Cerebellum (tissue), 4 donors: ENCODE measurements at places on chromosomes 2 and 18. TPM values are rescaled to one million over a fixed set of nuclear protein-coding genes. Genes with fewer than 3 reads are reported as not detected.

DNA sequence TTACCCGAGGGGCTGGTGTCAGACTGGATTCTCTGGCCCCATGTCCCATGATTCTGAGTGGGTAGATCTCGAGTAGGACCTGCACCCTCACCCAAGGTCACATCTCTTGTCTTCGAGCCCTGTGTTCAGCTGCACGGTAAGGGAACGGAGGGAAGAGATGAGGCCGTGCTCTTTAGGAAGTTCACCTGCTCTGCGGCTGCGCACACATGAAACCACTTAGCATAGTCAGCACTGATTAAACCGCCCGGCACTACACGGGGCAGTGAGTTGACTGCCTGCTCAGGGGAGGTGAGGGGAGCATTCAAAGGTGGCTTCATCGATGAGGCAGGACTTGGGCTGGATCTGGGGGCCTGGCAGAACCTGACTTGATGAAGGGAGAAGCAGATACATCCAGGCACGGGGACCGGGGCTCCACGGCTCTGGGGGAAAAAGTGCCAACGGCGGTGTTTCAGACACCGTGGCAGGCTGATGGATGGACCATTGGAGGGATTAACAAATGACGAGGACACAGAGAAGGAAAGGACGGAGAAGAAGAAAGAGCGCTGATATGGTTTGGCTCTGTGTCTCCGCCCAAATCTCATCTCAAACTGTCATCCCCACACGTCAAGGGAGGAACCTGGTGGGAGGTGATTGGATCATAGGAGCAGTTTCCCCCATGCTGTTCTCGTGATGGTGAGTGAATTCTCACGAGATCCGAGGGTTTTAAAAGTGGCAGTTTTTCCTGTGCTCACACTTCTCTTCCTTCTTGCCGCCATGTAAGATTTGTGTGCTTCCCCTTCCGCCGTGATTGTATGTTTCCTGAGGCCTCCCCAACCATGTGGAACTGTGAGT, 248.6 kb downstream of the CYP26B1 start:
- no peak for DNase-seq

GRCh38 chr2:38200598-38200997, 124.6 kb upstream of the CYP1B1 start:
- DNase-seq: no peak

DNA sequence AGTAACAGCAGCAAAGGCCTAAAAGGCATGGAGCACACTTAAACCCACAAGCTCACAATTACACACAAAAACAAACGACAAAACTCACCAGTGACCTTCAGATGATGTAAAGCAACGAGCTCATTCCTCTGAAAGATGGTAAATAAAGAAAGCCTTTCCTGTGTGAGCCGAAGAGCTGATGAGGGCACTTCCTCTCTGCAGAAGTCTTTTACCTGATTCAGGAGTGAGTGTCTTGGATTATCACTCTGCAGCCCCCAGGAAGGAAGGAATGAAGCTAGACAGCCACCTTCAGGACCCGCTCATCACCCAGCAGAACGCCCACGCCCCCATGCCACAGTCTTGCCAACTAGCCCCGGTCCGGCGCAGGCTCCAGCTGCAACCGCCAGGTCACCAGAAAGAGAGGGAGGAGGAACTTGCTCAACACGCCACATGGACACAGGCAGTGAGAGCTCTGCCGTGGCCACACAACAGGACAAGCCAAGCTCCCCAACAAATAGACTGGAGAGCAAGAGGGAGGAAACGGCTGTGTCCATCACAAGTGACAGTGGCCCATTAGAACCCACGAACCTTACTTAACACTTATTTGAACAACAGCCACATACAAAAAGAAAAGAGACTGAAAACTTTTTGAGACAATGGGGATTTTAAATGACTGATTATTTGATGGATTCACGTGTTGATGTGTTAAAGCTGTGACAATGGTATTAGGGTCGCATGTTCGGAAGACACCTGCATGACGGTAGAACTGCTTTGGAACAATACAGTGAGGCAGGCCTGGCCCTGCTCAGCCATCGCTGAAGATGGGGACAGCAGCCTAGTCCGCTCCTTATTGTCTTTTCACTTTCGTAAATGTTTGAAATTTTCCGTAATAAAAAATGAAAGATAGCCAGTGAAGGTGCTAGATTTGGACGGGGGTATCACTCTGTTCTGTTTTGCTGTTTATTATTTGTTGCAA, 127.3 kb downstream of the HDAC4 start:
- DNase-seq: no peak

The KIF1A gene
- total RNA-seq: 217 TPM

The DHX57 gene
- 50.8 TPM for total RNA-seq

The LYPD1 gene
- 81.1 TPM for total RNA-seq

- peak; percentile 69 for DNase-seq
Measured at GRCh38 chr2:96685577-96686459, 43.3 kb downstream of the FER1L5 start.

- DNase-seq: no peak
Measured at GRCh38 chr18:45328811-45329210, 286.5 kb upstream of the SLC14A2 start.

The APCDD1 gene
- 41.6 TPM for total RNA-seq

DNA sequence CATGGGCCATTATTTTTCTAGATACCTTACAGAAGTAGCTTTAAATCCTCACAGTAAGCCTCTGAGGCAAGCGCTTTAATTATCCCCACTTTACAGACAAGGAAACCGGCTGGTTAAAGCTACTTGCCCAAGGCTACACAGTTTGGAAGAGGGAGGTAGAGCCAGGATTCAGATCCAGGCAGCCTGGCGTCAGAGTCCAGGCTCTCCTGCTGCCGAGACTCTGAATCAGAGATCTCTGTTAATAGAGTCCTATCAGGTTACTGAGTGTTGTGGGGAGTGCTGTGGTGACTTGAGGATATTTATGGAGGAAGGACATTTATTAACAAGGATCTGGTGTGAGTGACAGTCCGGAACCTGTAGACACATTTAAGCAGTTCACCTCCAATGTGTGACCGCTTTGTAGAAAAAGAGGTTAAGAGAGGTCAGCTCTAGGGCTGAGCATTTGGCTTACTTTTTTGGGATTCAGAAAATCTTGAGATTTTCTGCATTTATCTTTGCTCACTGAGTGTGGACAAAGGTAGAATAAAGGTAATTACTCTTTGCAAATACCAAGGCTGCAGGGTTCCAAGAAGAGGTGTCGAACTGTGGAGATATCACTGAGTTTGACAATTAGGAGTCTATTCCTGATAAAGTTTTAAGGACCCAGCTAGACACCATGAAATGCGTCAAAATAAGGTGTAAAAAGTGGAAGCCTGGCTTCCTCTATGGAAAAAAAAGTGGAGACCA, 1.6 kb upstream of the CEP192 start:
- no peak for DNase-seq

The DNER gene
- total RNA-seq: 167 TPM

DNA sequence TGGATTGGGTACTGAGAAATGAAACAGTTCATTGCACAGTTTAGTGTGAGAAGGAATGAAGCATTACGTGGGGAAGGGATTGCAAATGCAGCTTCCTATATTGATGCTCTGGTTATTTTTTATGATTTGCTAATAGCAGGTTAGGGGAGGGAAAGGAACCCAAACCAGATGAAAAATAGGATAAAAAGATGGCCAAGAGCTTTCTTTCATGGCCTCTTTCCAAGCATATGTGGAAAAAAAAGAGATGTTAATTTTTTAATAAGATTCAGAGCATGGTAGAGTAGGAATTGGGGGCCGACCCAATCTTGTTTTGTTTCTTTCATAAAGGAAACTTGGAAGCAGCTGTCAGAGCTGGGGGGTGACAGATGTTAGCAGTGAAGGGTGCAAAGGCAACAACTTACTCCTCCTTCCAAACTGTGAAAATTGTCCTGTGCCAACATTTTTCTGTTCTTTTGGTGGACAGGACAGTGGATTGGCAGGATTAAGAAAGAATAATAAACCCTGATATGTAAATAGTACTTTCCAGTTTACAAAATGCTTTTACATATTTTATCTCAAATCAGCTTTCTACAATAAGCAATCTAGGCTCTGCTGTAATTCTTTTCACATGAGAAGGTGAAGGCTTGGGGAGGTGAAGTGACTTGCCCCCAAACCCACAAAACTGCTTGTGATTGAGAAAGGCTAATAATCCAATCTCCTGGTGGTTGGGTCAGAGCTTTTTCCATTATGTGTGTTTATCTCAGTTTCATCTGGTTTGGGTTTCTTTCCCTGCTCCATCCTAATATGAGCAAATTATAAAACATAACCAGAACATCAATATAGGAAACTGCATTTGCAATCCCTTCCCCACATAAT, 270.1 kb downstream of the ETAA1 start:
- no peak for DNase-seq

DNA sequence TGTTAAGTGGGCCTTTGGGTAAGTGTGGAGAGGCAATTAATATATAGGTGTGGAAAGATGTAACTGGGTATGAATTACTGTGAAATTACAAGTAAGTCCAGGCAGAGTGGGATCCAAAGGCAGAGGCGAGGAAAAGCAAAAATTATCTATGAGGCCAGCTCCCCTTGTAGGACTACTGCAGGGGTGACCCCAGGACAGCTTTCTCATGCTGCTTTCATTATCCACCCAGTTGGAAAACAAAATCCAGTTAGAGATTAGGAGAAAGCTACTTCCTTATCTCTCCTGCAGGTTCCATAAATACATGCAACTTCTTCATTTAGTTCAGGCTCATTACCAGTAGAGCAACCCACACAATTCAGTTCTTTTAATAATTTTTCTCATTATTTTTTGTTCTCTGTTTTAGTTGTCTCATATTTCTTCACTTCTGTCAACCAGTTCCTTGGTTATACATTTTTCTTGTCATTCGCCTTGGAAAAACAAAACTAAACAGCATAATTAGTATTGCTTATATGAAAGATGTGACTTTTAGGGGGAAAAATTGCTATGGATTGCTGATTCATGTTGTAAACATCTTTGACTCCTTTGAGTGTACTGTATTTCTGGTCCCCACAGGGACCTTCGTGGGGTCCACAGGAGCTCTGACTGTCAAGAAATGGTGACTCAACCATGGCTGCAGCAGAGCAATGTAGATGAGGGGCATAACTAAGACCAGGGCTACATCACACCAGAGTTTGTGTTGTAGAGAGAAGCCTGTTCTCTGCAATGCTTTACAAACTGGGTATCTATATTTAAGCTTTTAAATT, 110.4 kb upstream of the PARD3B start:
- no peak for DNase-seq

- DNase-seq: no peak
Measured at GRCh38 chr2:193583638-193584400, 1389.1 kb upstream of the TMEFF2 start.

- DNase-seq: no peak
Measured at GRCh38 chr2:48767330-48767729, 11.8 kb upstream of the LHCGR start.
